ENCODE measurements at places on chromosomes 2 and 18.

DNA sequence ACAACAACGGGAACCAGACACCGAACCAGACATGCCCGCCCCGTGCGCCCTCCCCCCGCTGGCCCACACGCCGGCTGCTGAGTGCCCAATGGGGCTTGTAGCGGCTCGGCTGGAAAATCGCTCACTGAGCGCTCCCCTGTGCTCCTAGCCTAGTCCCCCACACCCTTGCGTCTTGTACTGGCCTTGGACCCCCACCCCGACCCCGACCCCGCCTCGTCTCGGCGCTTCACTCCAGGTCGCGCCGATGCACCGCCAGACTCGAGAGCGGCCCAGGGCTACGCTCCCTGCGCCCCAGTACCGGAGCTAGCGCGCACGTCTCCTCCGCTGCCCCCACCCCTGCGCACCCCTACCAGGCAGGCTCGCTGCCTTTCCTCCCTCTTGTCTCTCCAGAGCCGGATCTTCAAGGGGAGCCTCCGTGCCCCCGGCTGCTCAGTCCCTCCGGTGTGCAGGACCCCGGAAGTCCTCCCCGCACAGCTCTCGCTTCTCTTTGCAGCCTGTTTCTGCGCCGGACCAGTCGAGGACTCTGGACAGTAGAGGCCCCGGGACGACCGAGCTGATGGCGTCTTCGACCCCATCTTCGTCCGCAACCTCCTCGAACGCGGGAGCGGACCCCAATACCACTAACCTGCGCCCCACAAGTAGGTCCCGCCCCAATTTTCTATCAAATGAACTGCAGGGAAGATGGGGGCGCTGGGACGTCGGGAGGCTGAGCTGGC, 1.5 kb downstream of the GAD1 start:
- no peak for DNase-seq

- DNase-seq: no peak
Observed at GRCh38 chr2:1651121-1652033, 92.9 kb downstream of the PXDN start.

DNA sequence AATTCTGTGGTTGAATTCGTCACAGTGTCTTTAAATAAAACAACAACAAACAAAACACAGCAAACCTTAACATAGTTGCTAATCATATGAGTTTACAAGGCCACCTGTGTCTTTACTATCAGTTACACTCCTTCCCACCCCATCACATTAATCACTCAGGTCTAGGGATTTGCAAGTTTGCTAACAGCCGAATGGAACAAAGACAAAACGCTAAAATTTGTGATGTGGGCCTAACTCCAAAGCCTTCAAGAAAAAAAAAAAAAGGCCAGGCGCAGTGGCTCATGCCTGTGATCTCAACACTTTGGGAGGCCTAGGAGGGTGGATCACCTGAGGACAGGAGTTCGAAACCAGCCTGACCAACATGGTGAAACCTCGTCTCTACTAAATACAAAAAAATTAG, 566 bp upstream of the POLI start:
- DNase-seq: no peak

- DNase-seq: no peak
Observed at GRCh38 chr2:241965931-241966412, 96.4 kb downstream of the RTP5 start.

GRCh38 chr2:144132357-144132756, 387.6 kb downstream of the ZEB2 start:
- DNase-seq: no peak

- DNase-seq: no peak
Observed at GRCh38 chr18:31884020-31884419, 58.9 kb downstream of the TRAPPC8 start.

DNA sequence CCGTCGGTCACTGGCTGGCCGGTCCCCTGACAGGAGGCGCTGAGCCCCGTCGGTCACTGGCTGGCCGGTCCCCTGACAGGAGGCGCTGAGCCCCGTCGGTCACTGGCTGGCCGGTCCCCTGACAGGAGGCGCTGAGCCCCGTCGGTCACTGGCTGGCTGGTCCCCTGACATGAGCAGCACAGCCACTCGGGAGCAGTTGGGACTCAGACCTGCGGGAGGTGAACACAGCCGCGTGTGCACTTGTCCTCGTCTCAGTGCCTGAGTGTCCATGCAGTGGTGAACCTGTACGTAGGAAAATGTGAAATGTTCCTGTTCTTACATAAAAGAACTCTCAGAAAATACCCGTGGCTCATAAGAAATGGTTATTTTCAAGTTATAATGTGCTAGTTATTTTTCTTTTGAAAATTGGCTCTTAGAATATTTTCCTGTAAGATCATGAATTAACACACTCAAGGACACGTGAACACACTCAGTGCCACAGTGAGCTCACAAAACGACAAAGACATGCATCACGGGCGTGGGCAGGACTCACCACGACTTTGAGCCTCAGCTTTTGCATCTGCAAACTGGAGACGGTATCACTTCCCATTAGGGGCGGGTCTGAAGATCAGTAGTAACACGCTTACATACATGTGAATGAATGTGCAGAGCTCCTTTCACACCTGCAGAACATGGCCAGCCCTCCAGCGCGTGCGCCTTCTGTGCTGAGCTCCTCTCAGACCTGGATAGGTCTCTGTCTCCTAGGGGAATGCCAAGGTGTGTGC, 21.1 kb upstream of the NFATC1 start:
- no peak for DNase-seq

- peak; percentile 12 for DNase-seq
Observed at GRCh38 chr2:171432969-171433762, 624 bp downstream of the METTL8 start.

All from T-helper 22 cell (primary cell).